NCI-H2029 treated with DMSO at 0.1 percent for 48 hours (cell line): ENCODE measurements at places on chromosomes 11 and 22.
A peak's percentile ranks its signal among the peaks of the same experiment; 100 is the strongest.

DNA sequence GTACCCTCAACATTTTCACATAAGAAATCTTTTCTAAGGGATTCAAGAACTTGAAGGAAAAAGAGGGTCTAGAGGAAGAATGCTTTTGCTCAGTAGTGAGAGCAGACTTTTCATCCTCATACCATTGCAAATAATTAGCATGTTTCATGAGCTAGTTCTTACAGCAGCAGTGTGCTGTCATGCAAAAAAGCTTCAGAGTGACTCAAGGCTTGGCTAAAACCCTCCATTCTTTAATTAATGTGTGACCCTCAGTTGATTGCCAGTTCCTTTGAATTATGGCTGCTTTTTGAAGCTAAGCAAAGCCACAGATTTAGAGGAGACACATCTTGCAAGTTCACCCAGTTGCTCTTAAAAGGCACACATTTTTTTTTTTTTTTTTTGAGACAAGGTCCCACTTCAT, 36.6 kb upstream of the PCF11 start:
- no peak for DNase-seq

DNA sequence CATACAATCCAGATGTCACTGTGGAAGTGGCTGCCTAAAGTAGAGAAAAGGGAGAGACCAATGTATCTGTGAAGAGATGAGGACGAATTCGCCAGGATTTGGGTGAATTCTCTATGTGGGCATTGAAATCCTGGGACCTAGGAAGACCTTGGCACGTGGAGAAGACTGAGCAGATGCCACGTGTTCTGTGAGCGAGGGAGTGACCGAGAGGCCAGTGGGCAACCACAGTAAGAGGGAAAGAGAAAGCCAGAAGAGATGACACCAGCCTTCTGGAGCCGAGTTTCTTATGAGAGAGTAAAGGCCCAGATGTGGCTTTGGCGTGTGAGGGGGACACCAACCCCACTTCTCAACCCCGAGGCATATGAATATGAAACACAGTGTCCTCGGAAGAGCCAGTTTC, 228.1 kb downstream of the BUD13 start:
- no peak for DNase-seq

GRCh38 chr11:9020916-9021315, 17.1 kb upstream of the NRIP3 start:
- no peak for DNase-seq

DNA sequence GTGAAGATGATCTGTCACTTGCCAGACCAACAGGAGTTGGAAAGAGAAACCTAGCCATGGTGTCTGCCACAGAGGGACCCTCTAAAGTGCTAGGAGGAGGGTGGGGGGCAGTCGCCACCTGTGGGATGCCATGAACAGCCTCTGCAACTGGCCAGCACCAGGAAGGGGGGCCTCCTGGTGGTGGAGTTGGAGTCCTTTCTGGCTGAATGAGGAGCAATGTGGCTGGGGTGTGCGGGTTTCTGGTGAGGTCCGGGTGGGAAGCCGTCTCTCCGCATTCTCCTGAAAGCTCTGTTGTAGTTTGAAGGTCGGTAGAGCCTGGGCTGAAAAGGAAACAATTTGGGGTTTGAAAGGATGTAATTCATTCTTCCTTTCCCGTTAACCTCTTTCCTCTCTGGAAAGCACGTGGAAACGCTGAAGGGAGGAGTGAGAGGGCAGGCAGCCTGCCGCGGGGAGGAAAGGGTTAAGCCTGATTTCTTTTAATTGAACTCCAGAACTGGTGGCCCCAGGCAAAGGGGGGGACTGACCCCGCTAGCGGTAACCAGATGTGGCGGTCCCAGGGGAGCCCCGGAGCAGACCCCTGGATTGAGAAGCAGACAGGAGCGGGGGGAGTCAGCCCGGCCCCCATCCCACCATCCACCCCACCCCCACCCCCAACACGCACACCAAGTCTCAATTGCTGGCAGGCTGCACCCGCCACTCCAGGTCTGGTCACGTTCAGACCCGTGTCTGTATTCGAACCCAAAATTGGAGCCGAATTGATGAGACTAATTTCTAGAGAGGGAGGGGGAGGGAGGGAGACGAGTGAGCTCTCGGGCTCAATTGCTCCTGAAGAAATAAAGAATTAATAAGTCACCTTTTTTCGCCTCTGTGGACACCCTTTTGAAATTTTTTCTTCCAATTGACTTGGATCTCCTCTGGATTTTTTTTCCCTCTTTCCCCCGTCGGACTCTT, 1.8 kb upstream of the FLI1 start:
- DNase-seq = no peak

- DNase-seq = peak; percentile 85
Observed at GRCh38 chr11:13140028-13140870, 131.1 kb downstream of the RASSF10 start.

DNA sequence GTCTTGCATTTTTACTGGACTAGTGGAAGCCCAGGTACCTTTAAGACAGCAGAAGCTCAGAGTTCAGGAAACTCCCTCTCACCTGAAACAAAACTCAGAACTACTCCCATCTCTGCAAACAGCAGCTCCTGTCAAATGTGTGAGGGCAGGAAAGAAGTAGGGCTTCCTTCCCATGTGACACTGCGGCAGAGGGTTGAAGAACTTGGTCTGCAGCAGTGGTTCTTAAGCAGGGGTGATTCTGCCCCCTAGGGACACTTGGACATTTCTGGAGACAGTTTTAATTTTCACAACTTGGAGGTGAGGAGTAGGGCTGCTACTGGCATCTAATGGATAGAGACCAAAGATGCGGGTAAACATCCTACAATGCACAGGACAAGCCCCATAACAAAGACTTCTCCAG, 63.4 kb downstream of the RCN1 start:
- DNase-seq = no peak

DNA sequence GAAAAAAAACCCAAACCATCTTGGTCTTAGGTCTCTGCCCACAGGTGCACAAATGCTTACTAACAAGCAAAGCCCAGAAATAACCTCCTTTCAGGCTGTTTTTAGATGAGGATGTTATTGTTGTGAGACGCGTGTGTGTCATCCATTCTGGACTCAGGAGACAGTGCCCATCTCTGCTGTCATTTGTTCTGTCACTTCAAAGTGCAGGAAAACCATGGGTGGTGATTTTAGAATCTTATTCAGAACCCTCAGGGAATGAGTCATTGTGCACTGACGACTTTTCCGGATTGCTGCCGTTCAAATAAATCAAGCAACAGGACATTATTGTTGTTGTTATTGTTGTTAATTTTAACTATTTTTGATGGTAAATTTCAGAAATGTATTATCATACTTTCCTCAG, 110.3 kb downstream of the LRRC32 start:
- no peak for DNase-seq

DNA sequence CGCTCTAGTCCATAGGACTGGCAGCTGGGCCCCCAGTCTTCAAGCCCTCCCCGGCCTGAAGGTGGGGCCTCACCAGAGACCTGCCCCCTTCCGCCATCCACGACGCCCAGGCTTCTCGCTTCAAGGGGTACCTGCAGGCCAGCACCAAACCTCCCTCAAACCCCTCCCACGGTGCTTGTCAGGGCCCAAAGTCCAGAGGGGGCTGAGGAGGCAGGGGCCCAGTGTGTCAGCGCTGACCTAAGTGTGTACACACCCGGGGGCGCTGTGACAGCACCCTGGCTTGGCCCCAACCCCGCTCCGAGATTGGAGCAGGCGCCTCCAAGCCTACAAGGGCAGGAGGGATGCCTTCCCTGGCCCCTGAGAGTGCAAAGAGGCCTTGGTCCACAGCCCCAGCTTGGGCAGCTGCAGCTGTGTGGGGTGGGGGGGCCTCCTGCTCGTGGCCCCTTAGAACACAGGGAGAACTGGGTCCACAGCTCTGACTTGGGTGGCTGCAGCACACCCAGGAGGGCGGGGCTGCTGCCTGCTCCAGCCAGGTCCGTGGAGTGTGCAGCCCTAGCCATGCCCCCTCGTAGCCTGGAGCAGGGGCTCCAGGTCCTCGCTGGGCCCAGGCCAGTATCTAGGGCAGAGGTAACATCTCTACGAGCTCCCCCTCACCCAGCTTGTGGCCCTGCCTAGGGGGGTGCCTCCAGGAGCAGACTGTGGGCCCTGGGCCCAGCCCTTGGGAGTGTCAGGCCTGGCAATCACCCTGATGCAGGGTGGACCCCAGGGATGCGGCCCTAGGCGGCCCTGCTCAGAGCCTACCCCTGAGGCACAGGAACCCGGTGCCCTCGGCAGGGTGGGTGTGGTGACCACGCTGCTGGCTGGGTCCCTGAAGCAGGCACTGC, 4.9 kb downstream of the SBF2 start:
- DNase-seq = no peak

- DNase-seq = no peak
Observed at GRCh38 chr11:85903406-85903805, 48.2 kb downstream of the CCDC83 start.

DNA sequence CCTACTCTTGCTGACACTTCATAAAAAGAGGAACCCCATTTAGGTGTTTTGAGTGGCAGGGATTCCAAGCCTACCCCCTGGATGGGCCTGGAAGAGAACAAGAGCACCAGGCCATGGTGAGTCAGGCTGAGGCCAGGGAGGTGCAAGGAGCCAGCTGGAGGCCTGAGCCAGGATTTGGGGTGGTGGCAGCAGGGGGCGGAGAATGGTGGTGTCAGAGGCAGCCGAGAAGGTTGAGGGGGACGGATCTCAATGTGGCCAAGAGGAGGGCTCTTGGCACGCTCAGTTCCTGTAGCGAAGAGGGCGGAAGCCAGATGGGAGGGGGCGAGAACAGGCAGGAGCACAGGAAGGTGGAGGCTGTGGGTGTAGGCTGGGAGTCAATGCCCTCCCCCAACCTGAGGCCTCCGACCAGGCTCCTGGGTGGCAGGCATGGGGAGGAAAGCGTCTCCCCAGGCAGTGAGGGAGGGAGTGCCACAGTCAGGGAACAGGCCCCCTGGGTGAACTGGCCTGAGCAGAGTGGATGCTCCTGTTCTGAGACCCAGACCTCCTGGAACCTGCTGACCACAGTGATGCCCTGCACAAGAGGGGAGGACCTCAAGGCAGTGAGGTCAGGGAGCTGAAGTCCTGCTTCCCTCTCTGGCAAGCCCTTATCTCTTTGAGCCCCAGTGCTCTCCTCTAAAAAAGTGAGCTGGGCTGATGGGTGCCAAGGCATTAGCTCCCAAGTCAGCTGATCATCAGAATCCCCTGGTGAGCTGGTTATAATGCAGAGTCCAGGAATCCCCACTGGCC, 13.9 kb downstream of the RTN4RL2 start:
- no peak for DNase-seq

DNA sequence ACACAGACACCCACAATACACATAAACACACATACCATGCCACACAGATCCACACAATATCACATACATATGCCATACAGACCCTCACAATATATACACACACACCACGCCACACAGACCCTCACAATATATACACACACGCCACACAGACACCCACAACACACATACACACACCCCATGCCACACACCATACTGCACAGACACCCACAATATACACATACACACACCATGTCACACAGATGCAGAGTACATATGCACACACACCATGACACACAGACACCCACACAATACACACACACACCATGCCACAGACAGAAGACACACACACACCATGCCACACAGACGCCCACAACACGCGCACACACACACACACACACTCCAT, 43.6 kb downstream of the SHISAL1 start:
- DNase-seq = no peak

GRCh38 chr11:125433454-125434121, 62.5 kb downstream of the FEZ1 start:
- DNase-seq = no peak

GRCh38 chr11:2572491-2573239, 127.1 kb downstream of the KCNQ1OT1 start:
- DNase-seq = no peak

DNA sequence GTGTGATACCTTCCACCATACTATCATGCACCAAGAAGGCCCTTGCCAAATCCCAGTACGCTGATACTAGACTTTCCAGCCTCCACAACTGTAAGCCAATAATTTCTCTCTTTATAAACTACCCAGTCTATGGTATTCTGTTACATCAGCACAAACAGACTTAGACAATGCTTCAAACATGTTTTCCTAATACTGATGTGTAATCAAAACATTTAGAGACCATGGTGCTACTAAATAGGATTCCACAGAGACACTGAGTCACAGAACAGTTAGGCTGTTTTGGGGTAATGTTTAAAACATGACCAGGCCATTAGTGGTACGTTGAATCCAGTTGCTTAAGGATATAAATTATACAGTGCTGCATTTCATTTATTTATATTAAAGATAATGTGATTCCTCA, 103.7 kb downstream of the PICALM start:
- no peak for DNase-seq

DNA sequence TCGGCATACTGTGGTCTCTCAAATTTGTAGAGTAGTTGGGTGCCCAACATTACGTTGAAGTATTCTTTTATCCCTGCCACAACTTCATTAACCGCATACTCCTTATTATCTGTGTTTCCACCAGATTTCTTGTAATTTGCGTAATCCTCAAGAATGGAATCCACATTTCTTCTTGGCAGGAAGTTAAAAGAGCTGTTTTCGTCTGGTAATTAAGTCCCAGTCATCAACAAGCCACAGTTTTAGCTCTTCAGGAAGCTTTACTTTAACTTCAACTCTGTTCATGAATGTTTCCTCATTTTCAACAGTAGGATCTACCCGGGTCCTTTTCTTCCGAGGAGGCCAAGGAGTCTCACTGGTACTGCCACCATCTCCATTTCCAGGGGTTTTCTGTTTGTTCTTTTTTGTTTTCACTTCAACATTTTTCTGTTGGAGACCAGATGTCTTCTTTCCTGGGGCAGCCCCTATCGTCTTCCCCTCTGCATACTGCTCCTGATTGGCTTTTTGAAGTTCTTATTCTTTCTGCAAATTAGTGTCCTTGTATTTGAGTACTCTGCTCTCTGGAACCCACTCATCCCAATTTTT, 30.3 kb downstream of the PDE3B start:
- DNase-seq = no peak

DNA sequence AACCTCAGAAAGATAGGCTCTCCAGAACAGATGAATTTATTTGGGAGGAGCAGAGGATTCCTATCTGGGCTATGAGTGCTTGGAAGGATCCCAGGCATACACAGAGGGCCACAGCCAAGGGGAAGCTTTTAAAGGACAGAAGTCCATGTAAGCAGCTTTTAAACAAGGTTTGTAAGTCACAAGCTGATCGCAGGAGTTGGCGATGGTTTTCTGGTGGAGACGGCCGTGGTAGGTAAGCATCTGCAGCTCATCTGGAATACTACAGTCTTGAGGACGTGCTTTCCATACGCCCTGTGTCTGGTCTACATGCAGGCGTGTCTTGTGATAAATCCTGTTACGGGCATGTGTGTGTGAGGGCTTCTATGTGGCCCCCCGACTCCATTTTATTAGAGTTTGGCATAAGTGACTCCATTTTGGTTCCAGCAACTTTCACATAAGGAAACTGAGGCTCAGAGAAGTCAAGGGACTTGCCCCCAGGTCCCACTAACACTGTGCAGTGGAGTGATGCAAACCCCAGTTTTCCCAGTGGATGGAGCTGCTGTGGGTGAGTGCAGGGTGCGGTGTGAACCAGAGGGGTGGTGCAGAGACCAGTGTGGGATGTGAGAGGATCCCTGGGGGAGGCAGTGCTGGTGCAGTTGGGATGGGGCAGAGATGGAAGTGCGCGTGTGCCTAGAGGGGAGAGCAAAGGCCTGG, 11.8 kb upstream of the ACY3 start:
- no peak for DNase-seq
